ENCODE measurements at places on chromosomes 12 and 14.

- DNase-seq = no peak
These were observed 10.4 kb upstream of the TMEM263 start for GRCh38 chr12:106945261-106945851.

DNA sequence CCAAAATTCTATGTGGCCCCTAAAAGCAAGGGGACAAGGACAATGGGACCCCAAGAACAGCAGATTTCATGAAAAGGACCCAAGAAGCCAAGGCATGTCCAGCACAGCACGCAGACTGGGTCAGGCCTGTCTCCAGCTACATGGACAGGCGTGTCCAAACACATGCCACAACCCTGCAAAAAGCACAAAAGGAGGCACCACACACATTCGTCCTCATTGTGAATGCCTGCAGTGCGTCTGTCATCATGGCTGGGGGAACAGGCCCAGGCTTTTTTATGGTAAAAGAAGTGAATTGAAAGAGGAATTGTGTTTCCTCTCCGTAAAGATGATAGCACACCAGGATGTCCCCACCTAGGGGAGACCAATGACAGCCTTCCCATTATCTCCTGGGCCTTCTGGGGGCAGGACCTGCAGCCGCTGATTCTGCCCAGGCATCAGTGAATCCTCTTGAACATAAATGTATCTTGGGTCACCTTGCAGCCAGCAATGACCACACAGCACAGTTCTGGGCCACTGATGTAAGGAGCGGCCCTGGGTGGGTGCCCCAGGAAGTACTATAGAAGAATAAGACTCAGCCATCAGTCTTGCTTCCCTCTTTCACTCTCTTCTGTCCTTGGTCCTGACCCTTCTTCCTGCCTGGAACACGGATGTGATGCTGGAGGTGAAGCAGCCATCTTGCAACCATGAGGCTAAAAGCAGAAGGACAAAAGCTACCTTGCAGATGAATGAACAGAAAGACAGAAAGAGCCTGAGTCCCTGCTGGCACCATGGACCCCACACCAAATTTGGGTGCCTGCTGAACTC is 29.8 kb upstream of the C14orf180 start:
- DNase-seq = no peak

- DNase-seq = no peak
These were observed 90.2 kb downstream of the PPP1R12A start for GRCh38 chr12:79844693-79845092.

GRCh38 chr12:102031852-102032251 is 29.9 kb downstream of the WASHC3 start:
- DNase-seq = no peak

- no peak for DNase-seq
These were observed 119.1 kb downstream of the PTPN11 start for GRCh38 chr12:112537710-112538396.

DNA sequence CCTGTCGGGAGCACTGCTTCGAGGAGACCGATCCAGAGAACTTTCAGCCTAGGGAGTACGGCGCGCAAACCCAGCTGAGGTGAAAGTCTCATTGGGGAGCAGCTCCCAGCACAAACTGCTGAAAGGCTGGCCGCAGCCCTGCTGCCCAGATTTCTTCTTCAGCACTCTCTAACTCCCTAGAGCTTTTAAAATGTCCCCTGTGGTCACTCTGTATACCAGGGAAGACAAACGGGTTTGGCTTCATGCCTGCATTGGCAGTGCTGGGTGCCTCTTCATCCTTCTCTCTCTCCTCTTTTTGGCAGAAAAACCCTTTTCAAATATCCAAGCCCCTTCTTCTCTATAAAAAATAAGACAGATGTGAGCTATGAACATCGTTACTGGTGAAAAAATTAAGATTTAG is 34.9 kb downstream of the BBS10 start:
- DNase-seq = no peak

DNA sequence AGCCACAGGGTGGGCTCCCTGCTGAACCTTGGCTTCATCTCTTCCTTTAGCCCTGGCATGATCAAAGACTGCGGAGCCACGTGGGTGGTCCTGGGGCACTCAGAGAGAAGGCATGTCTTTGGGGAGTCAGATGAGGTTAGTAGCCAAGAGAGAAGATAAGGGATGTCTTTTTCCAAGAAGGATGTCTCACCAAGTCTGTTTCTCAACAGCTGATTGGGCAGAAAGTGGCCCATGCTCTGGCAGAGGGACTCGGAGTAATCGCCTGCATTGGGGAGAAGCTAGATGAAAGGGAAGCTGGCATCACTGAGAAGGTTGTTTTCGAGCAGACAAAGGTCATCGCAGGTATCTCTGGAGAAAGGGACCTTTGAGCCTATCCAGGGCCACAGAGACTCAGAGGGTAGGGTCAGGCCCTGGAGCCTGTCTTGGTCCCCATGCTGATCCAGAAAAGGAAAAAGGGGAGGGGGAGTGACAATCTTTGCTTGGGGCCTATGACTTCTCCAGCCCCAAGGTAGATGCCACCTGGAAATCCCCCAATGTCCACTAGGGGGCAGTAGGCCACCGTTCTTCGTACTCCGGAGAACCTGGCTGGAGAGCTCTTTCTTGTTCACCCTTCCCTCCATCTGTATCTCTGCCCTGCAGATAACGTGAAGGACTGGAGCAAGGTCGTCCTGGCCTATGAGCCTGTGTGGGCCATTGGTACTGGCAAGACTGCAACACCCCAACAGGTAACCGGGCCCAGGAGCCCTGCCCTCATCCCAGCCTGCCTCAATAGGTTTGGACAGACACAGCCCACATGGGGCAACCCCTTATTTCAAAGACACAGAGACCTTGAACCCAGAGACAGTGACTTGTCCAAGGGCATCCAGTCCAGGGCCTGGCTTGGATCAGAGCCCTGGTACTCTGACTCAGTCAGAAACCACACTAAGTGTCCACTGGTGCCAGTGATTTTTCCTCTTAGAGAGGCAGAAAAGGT is 2.0 kb downstream of the TPI1 start:
- peak; percentile 78 for DNase-seq

DNA sequence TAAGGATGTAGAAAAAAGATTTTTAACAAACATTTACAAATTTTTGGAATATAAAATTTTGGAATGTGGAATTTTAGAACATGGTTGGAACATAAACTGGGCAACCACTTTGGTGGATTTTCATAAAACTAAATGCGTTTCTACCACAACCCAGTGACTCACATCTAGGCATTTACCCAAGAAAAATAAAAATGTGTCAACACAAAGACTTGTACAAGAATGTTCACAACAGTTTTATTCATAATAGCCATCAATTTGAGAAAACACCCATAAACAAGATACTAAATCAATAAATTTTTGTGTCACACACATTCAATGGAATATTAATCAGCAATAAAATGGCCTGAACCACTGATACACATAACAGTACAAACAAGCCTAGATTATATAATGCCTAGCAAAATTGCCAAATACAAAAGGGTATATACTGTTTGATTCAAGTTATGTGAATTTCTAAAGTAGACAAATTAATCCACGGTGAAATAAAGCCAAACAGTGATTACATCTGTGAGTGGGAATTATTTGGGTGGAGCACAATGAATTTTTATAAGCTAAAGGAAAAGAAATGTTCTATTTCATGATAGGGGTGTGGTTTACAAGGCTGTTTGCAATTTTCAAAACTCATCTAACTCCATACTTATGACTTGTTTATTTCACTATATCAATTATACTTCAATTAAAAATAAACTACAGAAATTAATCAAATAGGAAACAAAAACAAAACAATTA is 415.2 kb upstream of the OR4E1 start:
- no peak for DNase-seq

GRCh38 chr12:89936631-89937030 is 228.0 kb upstream of the ATP2B1 start:
- DNase-seq = no peak

DNA sequence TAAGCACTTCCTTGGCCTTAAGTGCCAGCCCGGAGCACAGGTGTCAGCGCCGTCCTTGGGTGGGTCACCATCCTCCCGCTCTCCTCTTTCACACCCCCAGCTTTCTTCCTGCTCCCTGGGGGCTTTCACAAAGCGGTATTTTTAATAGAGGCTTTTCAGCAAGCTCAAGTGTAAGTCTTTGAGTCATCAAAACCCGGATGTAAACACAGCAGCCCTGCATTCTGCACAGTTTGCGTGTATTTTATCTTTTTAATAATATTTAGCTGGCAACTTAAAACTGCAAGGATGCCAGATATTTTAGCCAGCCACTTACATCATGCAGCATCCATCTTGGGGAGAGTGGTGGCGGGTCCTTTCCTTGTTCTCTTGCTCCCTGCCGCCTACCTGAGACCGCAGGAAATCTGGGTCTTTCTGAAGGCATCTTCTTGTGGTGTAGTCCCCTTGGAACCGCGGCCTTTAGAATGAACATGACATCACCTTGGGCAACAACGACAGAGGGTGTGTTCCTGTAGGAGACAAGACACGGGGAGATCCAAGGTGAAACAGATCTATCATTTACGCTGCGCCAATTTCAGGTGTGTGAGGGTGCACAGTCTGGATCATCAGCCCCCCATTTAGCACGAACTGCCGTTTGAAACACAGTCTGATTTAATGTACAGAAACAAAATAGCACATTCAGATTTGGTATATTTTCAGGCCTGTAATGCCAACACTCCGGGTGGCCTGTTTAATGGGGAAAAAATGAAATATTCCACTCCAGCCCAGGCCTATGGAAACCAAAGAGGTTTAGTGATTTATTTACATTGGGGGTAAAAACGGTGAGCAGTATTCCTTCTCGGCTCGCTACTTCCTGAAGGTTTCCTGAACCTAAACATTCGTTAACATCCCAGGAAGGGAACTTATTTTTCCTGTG is 12.5 kb upstream of the IRF2BPL start:
- DNase-seq = no peak

- no peak for DNase-seq
These were observed 543.2 kb upstream of the TBX3 start for GRCh38 chr12:115227137-115227615.
